ENCODE measurements at places on chromosomes 16 and 17. TPM values are rescaled to one million over a fixed set of nuclear protein-coding genes. Genes with fewer than 3 reads are reported as not detected.

DNA sequence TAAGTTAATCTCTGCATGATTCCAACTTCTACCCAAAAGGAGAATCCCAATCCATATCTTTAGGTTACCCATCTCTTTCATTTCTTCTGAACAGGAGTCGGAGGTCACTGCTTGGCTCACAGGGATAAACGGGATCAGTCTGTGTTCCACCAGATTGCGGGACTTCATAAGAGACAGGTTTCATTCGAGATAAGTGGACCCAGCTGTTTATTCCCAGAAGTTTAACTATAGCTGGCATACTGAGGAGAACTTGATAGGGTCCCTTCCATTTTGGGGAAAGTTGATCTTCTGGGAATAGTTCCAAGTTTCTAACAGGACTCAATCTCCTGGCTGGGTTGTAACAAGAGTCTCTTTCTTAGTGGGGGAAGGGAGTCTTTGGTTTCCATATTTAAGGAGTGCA lies 45.4 kb upstream of the ARL4D start:
- no peaks in the 10 kb centered on the region for H3K27me3 ChIP-seq
- DNase-seq, result no peak
- H3K27ac ChIP-seq, result no peak overlapping the region

GRCh38 chr16:69924777-69925191 lies 26.4 kb upstream of the CLEC18A start:
- peak; percentile 11 for DNase-seq
- peaks cover 8% of the 10 kb centered on the region for H3K4me1 ChIP-seq
- no peaks in the 10 kb centered on the region for H3K36me3 ChIP-seq
- no peaks in the 10 kb centered on the region for H3K27me3 ChIP-seq
- 0 out of 2 replicates have a peak overlapping the region, but pooled peaks have one; percentile 53 for H3K27ac ChIP-seq
- no peak overlapping the region for H3K4me3 ChIP-seq

- H3K4me3 ChIP-seq, result no peak overlapping the region
- H3K27ac ChIP-seq, result no peak overlapping the region
- H3K36me3 ChIP-seq, result no peaks in the 10 kb centered on the region
- H3K4me1 ChIP-seq, result no peaks in the 10 kb centered on the region
- H3K27me3 ChIP-seq, result no peaks in the 10 kb centered on the region
- DNase-seq, result no peak
Measured at GRCh38 chr17:10155371-10156076, 42.9 kb downstream of the GAS7 start.

- no peak for DNase-seq
- H3K36me3 ChIP-seq, result no peaks in the 10 kb centered on the region
- H3K27me3 ChIP-seq, result no peaks in the 10 kb centered on the region
- no peak overlapping the region for H3K27ac ChIP-seq
- H3K4me1 ChIP-seq, result no peaks in the 10 kb centered on the region
Measured at GRCh38 chr17:2521257-2521656, 9.6 kb upstream of the METTL16 start.

DNA sequence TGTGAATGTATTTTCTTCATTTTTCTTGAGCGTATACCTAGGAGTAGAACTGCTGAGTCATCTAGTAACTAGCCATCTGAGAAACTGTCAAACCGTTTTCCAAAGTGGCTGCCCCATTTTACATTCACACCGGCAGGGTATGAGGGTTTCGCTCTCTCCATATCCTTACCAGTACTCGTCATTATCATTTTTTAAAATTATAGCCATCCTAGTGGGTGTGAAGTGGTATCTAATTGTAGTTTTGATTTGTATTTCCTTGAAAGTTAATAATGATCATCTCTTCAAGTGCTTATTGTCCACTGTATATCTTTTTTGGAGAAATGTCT lies 6.0 kb downstream of the RNF157 start:
- H3K4me3 ChIP-seq, result no peak overlapping the region
- no peak overlapping the region for H3K27ac ChIP-seq
- DNase-seq, result no peak
- no peaks in the 10 kb centered on the region for H3K4me1 ChIP-seq
- H3K27me3 ChIP-seq, result peaks cover 24% of the 10 kb centered on the region

DNA sequence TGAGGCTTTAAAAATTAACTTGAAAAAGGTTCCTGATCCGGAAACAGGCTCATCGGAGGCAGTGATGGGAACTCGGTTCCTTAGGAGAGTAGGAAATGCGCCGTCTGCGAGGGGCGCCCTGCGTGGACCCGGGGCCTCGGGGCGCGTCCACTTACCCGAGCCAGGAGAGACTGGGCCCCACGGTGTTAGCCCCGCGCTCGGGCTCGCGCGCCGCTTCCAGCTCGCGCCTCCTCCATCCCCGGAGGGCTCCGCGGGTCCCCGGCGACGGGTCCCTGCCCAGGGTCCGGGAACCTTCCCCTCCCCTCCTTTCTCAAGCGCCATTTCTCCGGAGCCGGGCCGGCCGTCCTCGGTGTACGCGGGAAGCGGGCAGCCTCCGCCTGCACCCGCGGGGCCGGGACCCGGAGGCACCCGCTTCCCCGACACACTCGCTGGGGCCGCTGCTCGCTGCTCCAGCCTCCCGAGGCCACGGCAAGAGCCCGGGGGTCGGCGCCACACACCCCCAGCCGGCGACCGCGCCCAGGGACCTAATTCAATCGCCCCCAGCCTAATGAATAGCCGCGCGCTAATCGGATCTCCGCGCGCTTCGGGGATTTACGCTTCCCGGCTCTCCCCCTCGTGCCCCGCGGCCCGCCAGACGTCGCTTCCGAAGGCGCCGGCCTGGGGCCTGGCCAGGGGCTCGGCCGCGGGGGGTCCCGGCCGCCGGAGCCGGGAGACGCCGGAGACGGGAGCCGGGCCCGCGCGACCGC lies 2.2 kb upstream of the BAHCC1 start:
- H3K27ac ChIP-seq, result no peak overlapping the region
- H3K4me1 ChIP-seq, result peaks cover 64% of the 10 kb centered on the region
- no peaks in the 10 kb centered on the region for H3K36me3 ChIP-seq
- DNase-seq, result peak; percentile 62
- peak overlapping the region; percentile 50 for H3K4me3 ChIP-seq

GRCh38 chr17:42476411-42476810 lies 17.7 kb downstream of the ATP6V0A1 start:
- no peaks in the 10 kb centered on the region for H3K27me3 ChIP-seq
- no peaks in the 10 kb centered on the region for H3K4me1 ChIP-seq
- DNase-seq, result no peak
- peak overlapping the region; percentile 23 for H3K27ac ChIP-seq

GRCh38 chr16:12206098-12206748 lies 229.7 kb downstream of the SNX29 start:
- H3K27ac ChIP-seq, result no peak overlapping the region
- no peaks in the 10 kb centered on the region for H3K36me3 ChIP-seq
- H3K4me1 ChIP-seq, result no peaks in the 10 kb centered on the region

- H3K27me3 ChIP-seq, result no peaks in the 10 kb centered on the region
- no peaks in the 10 kb centered on the region for H3K4me1 ChIP-seq
- no peak for DNase-seq
- H3K27ac ChIP-seq, result no peak overlapping the region
Measured at GRCh38 chr16:5621826-5622225, 524.2 kb upstream of the EEF2KMT start.

- no peaks in the 10 kb centered on the region for H3K27me3 ChIP-seq
- H3K4me3 ChIP-seq, result no peak overlapping the region
- peaks cover 28% of the 10 kb centered on the region for H3K4me1 ChIP-seq
- no peak for DNase-seq
Measured at GRCh38 chr17:4354862-4355514, 11.5 kb downstream of the UBE2G1 start.

The TAF15 gene
- 109 TPM for total RNA-seq

- DNase-seq, result peak; percentile 80
- no peaks in the 10 kb centered on the region for H3K27me3 ChIP-seq
- peak overlapping the region; percentile 81 for H3K27ac ChIP-seq
- H3K36me3 ChIP-seq, result no peaks in the 10 kb centered on the region
- peaks cover 15% of the 10 kb centered on the region for H3K4me1 ChIP-seq
Measured at GRCh38 chr17:44137891-44138709, 3.6 kb upstream of the HROB start.

The PRSS22 gene
- 2.0 TPM for total RNA-seq

The KRT25 gene
- total RNA-seq, result not detected

DNA sequence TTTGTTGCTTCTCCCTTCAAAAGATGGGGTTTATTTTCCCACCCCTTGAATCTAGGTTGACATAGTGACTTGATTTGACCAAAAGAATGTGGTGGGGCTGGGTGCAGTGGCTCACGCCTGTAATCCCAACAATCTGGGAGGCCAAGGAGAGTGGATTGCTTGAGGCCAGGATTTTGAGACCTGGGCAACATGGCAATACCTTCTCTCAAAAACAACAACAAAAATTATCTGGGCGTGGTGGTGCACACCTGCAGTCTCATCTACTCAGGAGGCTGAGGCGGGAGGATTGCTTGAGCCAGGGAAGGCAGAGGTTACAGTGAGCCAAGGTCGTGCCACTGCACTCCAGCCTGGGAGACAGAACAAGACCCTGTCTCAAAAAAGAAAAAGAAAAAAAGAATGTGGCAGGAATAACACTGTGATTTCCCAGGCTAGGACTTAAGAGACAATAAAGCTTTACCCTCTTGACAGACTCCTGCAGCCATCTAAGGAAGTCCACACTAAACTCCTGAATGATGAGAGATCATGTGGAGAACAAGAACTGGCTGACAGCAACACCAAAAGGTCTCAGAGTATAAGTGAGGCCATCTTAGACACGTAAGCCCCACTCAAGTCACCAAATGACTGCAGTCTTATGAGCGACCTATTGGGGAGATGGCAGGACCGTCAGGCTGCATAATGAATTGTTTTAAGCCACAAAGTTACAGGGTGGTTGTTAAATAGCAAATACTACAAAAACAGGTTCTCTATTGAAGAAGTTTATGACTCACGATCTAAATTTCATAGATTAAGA lies 37.0 kb downstream of the FBXL20 start:
- no peaks in the 10 kb centered on the region for H3K36me3 ChIP-seq
- no peaks in the 10 kb centered on the region for H3K27me3 ChIP-seq
- H3K4me1 ChIP-seq, result no peaks in the 10 kb centered on the region
- DNase-seq, result no peak
- H3K27ac ChIP-seq, result 0 out of 2 replicates have a peak overlapping the region, but pooled peaks have one; percentile 24

DNA sequence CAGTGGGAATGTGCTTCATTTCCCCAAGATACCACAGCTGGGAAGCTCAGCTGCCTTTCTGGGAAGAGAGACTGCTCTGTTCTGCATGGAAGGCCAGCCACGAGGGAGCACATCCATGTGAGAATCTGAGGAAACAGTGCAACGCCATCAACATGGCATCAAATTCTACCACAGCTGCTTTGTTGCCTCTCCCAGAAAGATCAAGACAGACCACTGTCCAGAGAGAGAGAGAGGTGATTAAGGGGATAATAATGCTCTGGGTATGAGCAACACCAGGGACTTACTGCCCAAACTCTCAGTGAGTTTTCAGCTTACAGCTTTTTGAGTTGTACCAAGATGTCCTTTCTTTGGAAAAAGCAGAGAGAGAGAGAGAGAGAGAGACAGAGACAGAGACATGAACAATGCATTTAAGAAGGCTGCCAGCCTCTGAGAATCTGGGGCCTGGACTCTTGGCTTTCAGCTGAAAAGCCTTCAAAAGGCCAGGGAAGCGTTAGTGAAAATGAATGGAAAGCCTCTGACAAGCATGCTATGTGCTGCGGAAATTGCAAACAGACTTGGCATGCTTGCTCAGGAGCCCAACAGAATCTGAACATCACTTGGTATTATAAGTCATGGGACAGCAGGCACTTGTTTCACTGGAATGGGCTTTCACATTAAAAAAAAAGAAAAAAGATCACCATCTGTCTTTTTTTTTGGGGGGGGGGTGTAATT lies 223.1 kb downstream of the MAP2K6 start:
- DNase-seq, result no peak
- no peak overlapping the region for H3K27ac ChIP-seq
- no peak overlapping the region for H3K4me3 ChIP-seq
- no peaks in the 10 kb centered on the region for H3K27me3 ChIP-seq

DNA sequence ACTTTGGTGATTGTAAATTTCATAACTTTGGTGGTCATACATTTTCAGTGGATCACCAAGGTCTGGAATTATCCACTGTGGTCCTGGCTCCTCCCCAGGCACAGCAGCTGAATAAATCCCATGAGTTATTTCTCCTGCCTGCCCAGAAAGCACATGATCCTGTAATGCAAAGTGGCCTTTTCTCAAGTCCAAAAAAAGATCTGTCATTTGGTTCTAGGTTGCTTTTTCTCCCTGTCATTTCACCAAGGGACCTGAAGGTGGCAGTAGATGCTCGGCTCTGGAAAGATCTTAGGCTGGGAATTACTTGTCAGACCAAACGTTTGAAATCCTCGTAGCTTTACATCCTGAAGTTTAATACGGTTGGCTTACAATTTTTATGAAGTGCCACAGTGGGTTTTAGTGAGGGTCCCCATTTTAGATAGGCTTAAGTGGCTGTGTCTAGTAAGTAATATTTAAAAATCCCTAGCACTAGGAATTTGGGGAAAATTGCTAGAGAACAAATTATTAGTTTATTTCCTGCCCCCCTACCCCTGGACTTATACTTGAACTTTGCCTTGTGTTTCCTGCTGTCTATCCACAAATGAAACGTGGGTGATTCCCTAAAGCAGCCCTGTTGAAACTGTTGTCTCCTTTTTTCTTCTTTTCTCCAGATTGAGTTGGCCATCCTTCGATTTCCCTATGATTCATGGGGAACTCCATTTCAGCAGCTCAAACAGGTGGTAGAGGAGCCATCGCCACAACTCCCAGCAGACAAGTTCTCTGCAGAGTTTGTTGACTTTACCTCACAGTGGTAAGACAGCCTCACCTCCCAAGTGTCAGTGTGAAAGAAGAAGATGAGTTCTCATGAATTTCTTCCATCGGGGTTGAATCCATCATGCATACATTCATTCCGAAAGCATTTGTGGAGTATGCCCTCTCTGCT lies 111.7 kb downstream of the MAP2K6 start:
- H3K27me3 ChIP-seq, result no peaks in the 10 kb centered on the region
- no peaks in the 10 kb centered on the region for H3K4me1 ChIP-seq
- peaks cover 21% of the 10 kb centered on the region for H3K36me3 ChIP-seq
- H3K4me3 ChIP-seq, result no peak overlapping the region

DNA sequence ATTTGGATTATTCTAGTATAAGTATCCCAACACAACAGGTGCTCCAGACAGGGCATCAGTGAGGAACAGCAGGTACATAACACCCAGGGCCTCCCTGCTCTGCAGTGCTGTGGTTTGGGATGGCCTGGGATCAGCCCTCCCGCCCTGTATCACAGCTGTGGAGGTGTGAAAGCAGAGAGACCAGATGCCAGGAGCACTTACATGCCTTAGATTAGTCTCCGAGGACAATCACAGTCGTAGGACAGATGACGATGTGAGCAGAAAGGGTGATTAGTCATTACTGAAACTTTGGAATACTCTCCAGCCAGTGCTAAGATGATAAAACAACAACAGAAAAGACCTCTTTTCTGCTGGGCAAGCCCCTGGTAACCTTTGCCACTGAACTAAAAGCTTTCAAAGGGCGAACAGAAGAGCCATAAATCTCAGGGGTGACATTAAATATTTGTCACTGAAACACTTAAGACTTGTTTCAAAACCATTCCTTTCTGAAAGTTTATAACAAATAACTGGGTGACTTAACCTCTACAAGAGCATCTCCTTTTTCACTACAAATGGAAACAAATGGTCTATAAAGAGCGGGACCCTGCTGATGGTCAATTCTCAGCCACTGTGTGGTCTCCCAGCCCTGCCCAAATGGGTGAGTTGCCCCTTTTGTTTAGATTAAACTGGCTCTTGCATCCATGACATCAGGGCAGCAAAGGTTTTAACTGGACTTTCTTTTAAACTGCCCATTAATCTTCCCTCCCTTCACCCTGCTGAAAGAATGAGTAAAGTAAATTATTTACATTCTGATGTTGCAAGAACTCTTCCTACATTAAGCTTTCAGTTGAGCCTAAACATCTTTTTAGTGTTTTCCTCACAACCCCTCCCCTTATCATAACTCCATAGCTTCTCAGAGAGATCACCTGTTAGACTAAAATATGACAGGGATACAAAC lies 183.1 kb upstream of the COX10 start:
- no peak overlapping the region for H3K27ac ChIP-seq
- no peaks in the 10 kb centered on the region for H3K4me1 ChIP-seq
- H3K27me3 ChIP-seq, result no peaks in the 10 kb centered on the region
- H3K36me3 ChIP-seq, result no peaks in the 10 kb centered on the region
- DNase-seq, result no peak
